ENCODE measurements at places on chromosomes 2 and 18.

- DNase-seq, result no peak
Measured at GRCh38 chr18:49537232-49537896, 24.5 kb upstream of the LIPG start.

GRCh38 chr2:14891546-14891945 is 259.0 kb downstream of the LRATD1 start:
- DNase-seq, result peak; percentile 33

DNA sequence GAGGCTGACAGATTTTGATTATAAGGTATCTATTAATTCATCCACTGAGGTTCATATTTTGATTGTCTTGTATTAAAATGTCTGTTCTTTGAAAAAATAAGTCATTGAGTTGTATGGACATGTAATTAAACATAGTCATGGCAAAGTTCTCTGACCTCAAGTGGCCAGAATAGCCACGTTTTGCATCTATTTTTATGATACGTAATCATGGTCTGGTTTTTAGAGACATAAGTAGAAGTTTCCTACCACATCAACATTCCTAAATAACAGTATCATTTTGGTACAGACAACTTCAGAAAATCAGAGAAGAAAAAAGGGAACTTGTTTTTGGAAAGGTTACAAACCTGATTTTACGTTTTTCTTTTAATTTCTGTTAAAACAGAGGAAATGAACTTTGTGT is 47.6 kb downstream of the COL5A2 start:
- no peak for DNase-seq

GRCh38 chr2:172753610-172754009 is 18.0 kb downstream of the RAPGEF4 start:
- DNase-seq, result no peak

Measured in right hindlimb (tissue), 1 donor.